ENCODE measurements at places on chromosomes 5 and 9. TPM values are rescaled to one million over a fixed set of nuclear protein-coding genes. Genes with fewer than 3 reads are reported as not detected.
A peak's percentile ranks its signal among the peaks of the same experiment; 100 is the strongest.

Gene CARTPT
- polyA plus RNA-seq = 35.8 TPM

- no peaks in the 10 kb centered on the region for H3K36me3 ChIP-seq
- DNase-seq = no peak
- H3K4me1 ChIP-seq = no peaks in the 10 kb centered on the region
- H3K4me3 ChIP-seq = no peak overlapping the region
Observed at GRCh38 chr5:63164838-63165535, 586.4 kb downstream of the LRRC70 start.

DNA sequence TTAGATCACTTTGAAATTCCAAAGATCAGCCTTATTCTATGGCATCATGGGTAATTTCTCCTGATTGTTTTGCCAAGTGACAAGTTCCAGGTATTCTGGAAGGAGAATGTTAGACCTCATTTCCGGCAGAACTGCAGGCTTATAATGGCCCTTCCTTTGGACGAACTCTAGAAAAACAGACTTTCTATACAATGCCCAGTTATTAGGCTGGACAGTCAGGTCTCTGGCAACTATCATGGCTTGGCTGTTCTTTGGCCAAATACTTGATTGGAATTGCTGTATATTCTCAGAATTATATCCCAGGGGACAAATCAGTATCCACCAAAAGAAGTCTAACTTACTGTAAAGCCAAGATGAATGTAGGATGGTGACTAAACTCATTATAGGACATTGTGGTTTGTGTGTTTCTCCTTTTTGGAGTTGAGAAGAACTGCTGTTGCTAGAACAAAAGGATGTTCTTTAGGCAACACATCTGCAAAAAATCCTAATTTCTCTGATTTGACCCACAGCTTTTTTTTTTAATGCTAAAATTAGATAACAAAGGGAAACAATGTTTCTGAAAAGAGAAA is 69.0 kb downstream of the ADAMTSL1 start:
- no peak for DNase-seq
- no peak overlapping the region for H3K4me3 ChIP-seq
- no peak overlapping the region for H3K27ac ChIP-seq
- H3K36me3 ChIP-seq = no peaks in the 10 kb centered on the region
- H3K27me3 ChIP-seq = no peaks in the 10 kb centered on the region

DNA sequence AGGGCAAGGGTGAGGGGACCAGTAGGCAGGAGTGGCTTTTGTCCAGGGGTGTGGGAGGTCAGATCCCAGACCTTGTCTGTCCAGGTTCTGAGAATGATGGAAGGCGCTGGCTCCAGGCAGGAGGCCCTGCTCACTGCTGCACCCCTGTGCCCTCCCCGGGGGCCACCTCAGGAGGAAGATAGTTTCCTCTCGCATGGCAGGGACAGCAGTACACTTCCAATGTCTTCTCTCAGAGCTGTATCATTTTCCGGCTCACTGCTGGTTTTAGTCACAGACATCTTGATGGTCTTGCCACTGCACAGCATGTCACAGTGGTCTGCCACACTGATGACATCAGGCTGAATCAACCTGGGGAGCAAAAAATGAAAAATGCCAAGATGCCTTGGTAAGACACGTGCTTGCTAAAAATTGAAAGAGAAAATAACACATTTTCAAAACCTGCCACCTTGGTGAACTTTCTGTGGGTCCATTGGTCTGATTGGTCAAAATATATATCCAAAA is 3.3 kb upstream of the SLC6A3 start:
- H3K27me3 ChIP-seq = no peaks in the 10 kb centered on the region
- H3K36me3 ChIP-seq = no peaks in the 10 kb centered on the region
- H3K4me3 ChIP-seq = no peak overlapping the region
- no peak for DNase-seq
- no peak overlapping the region for H3K27ac ChIP-seq

DNA sequence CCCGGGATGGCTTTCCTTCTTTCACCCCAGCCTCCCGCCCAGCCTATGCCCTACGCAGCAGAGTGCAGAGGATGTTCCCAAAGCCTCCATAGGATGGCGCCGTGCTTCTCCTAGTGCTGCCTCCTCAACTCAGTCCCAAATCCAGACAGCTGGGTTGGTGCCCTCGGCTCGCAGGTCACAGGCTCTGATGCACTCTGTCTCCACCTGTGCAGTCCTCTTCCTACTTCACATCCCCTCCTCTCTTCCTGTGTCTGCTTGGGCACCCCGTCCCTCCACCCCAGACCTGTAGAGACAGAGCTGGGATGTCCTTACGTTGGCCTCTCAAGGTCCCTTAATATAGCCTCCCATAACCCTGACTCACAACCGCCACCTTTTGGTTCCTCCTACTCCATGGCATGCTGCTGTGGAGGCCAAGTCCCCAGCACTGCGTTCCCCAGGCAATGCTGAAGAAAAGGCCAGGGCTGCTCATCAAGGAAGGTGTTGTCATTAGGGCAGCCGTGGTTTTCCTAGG is 314.4 kb downstream of the GADD45G start:
- DNase-seq = peak; percentile 76
- H3K27me3 ChIP-seq = no peaks in the 10 kb centered on the region
- peaks cover 15% of the 10 kb centered on the region for H3K4me1 ChIP-seq
- H3K27ac ChIP-seq = no peak overlapping the region

DNA sequence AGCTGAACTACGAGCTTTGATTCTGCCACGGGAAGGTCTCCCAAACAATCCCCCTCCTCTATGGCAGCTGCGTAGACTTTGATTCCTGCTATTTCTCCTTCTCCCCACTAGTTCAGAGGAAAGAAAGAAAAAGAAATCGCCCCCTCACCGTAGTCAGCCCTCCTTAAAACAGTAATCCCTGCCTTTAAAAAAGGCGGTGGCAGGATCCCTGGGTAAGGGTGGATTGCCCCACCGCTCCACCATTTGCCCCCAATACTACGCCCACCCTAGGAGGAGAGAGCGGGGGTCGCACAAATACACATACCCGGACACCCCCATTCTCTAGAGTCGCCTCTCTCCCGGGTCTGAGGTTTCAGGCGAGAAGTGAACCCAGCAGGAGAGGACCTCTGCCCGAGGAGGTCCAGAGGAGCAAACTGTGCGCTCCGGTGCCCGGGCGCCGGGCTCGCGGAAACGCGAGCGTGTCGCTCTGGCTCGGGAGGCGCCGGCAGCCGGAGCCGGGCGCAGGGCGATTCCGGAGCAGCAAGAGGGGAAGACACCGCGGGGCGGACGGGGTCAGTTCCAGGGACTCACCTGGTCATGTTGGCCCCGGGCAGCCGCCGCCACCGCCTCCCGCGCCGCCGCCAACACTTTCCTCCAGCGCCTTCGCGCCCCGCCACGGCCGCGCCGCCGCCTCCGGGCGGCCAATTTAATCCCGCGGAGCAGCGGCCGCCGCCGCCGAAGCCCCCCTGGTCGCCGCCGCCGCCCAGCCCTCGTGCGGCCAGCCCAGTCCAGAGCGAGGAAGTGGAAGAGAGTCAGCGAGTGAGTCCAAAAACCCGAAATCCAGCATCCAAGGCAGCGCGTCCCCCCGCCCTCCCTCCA is 1057.7 kb upstream of the DMAC1 start:
- no peak overlapping the region for H3K27ac ChIP-seq
- no peaks in the 10 kb centered on the region for H3K36me3 ChIP-seq
- H3K27me3 ChIP-seq = no peaks in the 10 kb centered on the region
- peak; percentile 31 for DNase-seq
- H3K4me1 ChIP-seq = no peaks in the 10 kb centered on the region
- H3K4me3 ChIP-seq = peak overlapping the region; percentile 62

DNA sequence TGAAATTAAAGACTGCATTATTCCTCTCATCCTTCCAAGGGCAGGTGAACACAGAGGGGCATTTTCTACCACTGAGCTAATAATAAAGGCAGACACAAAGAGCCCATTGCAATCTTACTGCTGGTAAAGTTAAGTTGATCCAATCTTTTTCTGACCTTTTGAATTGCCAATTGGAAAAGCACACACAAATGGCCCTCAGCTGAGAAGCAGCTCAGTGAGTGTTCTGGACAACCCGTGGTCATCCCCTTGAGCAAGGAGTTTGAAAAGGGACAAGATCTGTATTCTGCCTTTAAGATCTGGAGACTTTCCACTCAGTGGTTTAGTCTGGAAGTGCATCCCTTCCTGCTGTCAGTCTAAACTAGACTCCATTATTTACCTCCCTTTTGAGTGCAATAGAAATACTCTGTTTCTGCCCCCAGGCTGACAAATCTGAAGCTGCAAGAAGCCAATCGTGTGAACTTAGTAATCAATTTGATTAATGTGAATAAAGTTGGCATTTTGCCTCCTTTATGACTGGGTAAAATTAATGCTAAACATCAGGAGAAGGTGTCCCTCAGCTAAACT is 835.7 kb downstream of the MAT2B start:
- no peaks in the 10 kb centered on the region for H3K4me1 ChIP-seq
- no peaks in the 10 kb centered on the region for H3K27me3 ChIP-seq
- no peaks in the 10 kb centered on the region for H3K36me3 ChIP-seq
- H3K27ac ChIP-seq = no peak overlapping the region

DNA sequence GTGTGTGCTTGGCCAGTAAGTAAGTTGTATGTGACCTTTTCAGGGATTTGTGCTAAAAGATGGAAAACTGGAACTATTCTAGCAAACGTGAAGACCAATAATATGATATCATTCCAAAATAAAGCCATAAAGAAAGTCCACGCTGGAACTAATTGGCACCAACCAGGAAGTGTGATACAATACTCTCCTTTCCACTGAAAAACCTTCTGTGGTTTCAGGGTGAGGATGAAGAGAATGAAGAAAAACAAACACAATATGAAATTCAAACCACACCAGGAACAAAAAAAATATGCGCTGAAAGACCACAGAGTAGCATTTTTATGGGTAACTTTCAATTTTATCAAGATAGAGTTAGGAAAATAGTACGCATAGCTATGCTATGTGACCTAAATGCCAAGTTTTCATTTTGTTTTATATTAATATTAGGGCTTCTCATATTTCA is 105.8 kb downstream of the EFNA5 start:
- H3K27me3 ChIP-seq = no peaks in the 10 kb centered on the region
- no peak for DNase-seq
- no peak overlapping the region for H3K27ac ChIP-seq

All from testis (tissue), 5 donors.